ENCODE measurements at places on chromosomes 3 and 15.

GRCh38 chr15:59176653-59177316, 29.9 kb upstream of the LDHAL6B start:
- no peak for DNase-seq

DNA sequence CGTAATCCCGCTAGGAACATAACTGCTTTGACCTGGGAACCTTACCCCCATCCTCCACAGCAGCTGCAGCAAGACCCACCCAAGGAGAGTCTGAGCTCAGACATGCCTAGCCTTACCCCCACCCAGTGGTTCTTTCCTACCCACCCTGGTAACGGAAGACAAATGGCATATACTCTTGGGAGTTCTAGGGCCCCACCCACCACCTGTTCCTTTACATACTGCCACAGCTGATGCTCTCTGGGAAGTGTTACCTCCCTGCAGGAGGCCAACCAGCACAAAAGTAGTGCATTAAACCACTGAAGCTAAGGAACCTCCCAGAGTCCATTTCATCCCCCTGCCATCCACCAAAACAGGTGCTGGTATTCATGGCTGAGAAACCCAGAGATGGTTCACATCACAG, 50.6 kb upstream of the AZI2 start:
- no peak for DNase-seq

DNA sequence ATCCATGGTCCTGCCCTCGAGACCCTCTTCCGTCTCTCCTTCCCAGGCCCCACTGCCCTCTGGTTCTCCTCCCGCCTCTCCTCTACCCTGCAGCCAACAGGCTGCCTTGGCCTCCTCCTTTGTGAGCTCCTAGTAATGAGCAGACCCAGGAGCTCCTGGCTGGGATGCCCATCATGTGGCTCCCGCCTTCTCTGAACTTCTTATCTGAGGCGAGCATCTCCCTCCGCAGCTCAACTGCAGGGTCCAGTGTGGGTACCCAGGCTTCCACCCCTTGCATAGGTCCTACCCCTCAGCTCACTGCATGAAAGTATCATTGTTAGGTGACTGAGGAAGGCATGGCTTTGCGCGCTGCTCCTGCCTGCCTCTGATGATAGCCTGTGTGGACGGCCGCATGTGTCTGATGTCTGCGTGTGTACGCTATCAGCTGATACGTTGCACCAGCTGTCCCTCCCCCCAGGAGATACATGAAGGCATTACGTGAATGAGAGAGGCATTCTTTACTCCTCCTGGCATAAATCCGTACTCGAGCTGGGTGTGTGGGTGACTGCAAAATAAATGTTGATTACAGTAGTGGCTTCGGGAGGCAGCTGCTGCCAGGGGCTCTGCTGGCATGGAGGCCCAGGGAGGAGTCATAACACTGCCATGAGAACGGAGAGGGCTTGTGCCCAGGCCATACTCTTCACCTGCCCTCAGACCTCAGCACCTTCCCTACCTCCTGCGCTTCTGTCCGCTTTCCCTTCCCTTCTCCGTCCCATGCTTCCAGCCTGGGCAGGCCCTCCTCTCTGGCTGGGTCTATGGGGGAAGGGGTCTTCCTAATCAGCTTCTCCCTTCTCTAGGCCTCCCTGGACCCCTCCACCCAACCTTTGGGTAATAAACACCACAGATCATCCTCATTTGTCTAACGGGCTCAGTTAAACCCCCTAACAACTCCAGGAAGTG, 48.8 kb downstream of the ZNF710 start:
- DNase-seq, result no peak

DNA sequence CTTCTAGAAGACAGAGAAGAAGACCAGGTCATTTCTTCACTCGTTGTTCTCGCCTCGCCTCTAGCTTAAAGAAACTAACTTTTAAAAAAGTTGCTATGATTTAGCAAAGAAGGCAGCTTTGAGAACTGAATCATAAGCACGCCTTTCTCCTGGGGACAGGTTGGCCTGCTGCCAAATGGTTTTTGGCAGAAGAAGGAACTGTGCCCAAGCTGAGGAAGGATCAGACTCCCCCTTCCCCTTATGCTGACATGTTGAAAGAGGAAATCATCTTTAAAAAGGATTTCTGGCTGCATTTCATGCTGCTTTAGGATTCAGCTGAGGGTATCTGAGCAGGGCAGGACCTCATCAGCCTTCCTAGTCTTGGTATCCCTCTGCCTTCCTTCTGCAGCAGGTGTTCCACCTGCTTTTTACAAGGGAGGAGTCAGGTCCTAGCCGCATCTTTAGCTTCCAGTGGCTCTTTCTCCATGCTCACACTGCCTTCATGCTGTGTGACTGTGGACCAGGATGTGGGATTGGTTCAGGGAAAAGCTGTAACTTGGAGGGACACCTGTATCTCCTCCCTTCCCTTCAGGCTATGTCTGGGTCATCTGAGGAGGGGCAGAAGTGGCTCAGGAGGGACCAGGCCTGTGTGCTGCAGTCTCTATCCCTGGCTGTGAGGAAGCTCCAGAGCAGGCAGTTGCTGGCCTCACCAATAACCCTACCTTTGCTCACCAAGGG, 34.1 kb upstream of the HACD2 start:
- DNase-seq, result no peak

DNA sequence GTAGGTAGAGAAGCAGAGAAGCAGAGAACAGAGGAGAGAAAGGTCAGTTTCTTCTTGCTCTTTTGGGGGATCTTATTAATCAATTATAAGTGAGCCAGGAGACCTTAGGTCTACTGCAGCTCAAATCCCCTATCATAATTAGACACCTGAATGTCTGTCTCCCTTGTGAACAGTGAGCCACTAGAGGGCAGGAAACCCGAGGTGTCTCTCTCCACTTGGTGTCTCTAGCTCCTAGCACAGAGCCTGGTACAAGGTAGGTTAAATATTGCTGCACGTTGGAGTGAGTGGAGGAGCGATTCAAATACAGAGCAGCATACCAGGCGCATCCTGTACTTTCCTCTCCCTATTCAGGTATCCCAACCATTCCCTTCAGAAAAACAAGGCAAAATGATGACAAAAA, 2.0 kb upstream of the ST8SIA2 start:
- no peak for DNase-seq

GRCh38 chr3:52721002-52721729, 15.3 kb downstream of the SPCS1 start:
- DNase-seq, result no peak

GRCh38 chr3:58261954-58262666, 24.5 kb downstream of the ABHD6 start:
- DNase-seq, result no peak

Measured in activated effector memory CD4-positive, alpha-beta T cell treated with Interleukin-2 at 50 U/mL for 16 hours (primary cell).